ENCODE measurements at places on chromosomes 7 and 10.

DNA sequence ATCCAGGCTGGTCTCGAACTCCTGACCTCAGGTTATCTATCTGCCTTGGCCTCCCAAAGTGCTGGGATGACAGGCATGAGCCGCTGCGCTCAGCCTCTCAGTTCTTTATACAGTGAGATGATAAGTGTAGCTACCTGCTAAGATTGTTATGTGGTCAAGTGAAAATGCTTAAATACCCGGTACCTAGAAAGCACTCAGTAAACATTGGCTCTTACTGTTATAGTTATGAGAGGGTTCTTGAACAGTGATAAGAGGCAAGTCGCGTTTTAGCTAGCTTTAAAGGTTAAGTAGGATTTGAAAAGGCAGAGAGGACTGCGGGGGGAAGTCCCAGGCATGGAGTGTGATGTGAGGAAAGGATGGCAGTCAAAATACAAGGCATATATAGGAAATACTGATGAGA lies 4.5 kb downstream of the ZKSCAN1 start:
- H3K27ac ChIP-seq = no peak overlapping the region
- no peak for DNase-seq
- H3K4me3 ChIP-seq = no peak overlapping the region
- H3K27me3 ChIP-seq = no peaks in the 10 kb centered on the region
- peaks cover 11% of the 10 kb centered on the region for H3K36me3 ChIP-seq
- peaks cover 29% of the 10 kb centered on the region for H3K4me1 ChIP-seq

GRCh38 chr10:17272648-17273047 lies 44.6 kb downstream of the VIM start:
- peaks cover 4% of the 10 kb centered on the region for H3K4me1 ChIP-seq
- no peak overlapping the region for H3K4me3 ChIP-seq
- peaks cover 2% of the 10 kb centered on the region for H3K36me3 ChIP-seq
- no peaks in the 10 kb centered on the region for H3K27me3 ChIP-seq
- DNase-seq = no peak

GRCh38 chr7:31261341-31261740 lies 79.2 kb downstream of the NEUROD6 start:
- H3K4me1 ChIP-seq = no peaks in the 10 kb centered on the region
- H3K36me3 ChIP-seq = no peaks in the 10 kb centered on the region
- H3K27ac ChIP-seq = no peak overlapping the region
- peaks cover 13% of the 10 kb centered on the region for H3K27me3 ChIP-seq
- DNase-seq = no peak

DNA sequence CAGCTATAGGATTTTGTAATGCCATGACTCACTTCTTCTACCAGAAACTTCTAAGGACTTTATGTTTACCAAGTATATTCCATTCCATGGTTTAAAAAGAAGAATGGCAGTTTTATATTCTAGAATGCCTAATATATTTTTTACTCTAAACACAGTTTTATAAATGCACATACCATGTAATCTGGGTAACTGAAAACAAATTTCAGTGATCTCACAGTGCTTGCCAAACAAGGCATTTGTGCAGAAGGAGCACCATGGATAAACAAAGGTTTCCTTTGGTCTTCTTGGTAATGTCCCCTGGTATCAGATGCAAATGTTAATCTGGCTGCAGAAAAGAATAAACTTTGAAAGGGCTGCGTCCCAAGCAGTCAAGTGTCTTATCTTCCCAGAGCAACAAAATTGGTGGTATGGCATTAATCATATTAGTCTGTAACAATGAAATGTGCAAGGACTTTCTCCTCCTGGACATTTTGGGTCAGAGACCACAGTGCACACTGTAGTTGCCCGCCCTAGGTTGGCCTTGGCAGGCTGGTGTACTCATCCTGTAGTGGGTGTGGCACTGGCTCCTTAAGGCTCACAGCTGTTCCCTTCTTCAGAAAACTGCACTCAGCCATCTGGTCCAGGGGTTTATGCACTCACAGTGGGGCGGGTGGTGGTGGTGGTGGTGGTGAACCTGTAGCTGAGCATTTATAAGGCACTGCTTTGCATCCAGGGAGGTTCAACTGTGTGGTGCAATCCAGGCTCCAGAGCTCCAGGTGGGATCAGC lies 56.7 kb downstream of the LAMB4 start:
- H3K27ac ChIP-seq = no peak overlapping the region
- no peak overlapping the region for H3K4me3 ChIP-seq
- peaks cover 20% of the 10 kb centered on the region for H3K4me1 ChIP-seq
- no peaks in the 10 kb centered on the region for H3K36me3 ChIP-seq
- H3K27me3 ChIP-seq = no peaks in the 10 kb centered on the region

DNA sequence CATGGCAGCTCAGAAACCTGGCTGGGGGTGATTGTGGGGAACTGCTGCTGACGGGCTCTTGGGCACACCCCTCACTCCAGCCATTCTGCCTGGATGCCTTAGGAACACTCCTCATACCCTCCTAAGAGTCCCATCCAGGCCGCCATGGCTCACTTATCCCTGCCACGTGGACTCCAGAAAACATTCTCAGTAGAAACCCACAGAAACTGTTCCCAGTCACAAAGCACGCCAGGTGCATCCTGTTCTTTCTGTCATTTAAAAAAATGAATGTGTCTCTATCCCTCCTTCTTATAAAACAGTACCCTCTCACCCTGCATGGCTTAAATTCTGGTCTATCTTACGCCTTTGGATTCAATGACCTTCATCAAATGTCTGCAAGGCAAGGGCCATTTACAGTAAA lies 177.7 kb downstream of the CUX1 start:
- peaks cover 10% of the 10 kb centered on the region for H3K4me1 ChIP-seq
- no peak overlapping the region for H3K27ac ChIP-seq
- H3K36me3 ChIP-seq = peaks cover 2% of the 10 kb centered on the region
- no peak overlapping the region for H3K4me3 ChIP-seq
- DNase-seq = no peak

- H3K4me3 ChIP-seq = no peak overlapping the region
- no peaks in the 10 kb centered on the region for H3K36me3 ChIP-seq
- no peak overlapping the region for H3K27ac ChIP-seq
Measured at GRCh38 chr7:76397409-76398183, 11.9 kb downstream of the SSC4D start.

DNA sequence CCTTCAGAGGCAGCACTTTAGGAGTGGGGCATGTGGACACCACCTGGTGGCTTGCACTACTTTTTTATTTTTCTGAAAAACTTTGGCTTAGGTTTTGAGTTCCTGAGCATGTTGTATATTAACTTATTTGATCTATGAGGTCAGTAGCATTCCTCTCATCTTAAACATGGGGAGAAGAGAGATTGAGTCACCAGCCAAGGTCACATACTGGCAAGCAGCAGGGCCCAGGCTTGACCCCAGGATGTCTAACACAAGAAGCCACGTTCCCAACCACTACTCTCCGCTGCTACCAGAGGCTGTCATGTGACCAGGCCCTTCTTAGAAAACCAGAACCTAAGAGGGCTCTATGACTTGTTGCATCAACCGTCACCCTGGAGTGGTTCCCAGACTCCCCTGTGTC lies 210.3 kb upstream of the GPR26 start:
- no peak overlapping the region for H3K4me3 ChIP-seq
- DNase-seq = no peak
- H3K27ac ChIP-seq = no peak overlapping the region
- peaks cover 2% of the 10 kb centered on the region for H3K27me3 ChIP-seq
- no peaks in the 10 kb centered on the region for H3K4me1 ChIP-seq

DNA sequence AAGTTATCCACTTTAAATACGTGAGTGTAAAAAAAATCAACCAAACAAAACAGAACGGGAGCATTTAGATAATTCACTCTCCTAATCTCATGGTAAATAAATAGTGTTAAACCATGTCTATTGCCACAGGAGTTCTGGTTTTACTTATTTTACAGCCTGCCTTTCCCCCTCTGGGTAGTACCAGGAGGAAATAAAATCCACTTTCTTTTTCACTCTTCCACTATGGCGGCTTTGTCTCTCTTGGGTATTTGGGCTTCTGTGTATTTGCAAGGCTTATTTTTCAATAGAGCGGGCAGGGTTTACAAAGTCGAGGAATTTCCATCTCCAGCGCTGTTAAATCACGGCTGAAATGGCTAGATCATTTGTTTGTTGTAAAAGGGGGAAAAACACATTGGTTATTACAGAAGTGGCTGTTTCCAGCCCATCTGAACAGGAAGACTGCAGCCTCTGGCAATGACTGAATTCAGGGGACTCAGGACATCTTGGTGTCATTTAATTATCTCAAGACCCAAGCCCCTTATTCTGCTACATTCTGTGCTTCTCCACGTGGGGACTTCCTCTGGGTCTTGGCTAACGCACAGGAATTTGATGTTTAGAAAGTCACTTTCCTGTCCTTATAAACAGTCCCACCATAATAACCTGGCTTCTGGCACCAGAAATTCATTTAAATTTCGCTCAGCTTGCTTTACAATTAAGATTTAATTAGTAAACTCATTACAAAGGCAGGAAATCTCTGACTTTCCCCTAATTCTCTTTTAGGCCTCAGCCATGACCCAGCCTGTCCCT lies 323.9 kb downstream of the GATA3 start:
- no peaks in the 10 kb centered on the region for H3K36me3 ChIP-seq
- H3K27ac ChIP-seq = no peak overlapping the region
- no peaks in the 10 kb centered on the region for H3K27me3 ChIP-seq
- no peaks in the 10 kb centered on the region for H3K4me1 ChIP-seq
- DNase-seq = no peak
- H3K4me3 ChIP-seq = no peak overlapping the region

GRCh38 chr10:905503-905902 lies 26.0 kb downstream of the LARP4B start:
- H3K4me3 ChIP-seq = no peak overlapping the region
- no peak for DNase-seq
- no peak overlapping the region for H3K27ac ChIP-seq
- no peaks in the 10 kb centered on the region for H3K27me3 ChIP-seq
- peaks cover 30% of the 10 kb centered on the region for H3K4me1 ChIP-seq

DNA sequence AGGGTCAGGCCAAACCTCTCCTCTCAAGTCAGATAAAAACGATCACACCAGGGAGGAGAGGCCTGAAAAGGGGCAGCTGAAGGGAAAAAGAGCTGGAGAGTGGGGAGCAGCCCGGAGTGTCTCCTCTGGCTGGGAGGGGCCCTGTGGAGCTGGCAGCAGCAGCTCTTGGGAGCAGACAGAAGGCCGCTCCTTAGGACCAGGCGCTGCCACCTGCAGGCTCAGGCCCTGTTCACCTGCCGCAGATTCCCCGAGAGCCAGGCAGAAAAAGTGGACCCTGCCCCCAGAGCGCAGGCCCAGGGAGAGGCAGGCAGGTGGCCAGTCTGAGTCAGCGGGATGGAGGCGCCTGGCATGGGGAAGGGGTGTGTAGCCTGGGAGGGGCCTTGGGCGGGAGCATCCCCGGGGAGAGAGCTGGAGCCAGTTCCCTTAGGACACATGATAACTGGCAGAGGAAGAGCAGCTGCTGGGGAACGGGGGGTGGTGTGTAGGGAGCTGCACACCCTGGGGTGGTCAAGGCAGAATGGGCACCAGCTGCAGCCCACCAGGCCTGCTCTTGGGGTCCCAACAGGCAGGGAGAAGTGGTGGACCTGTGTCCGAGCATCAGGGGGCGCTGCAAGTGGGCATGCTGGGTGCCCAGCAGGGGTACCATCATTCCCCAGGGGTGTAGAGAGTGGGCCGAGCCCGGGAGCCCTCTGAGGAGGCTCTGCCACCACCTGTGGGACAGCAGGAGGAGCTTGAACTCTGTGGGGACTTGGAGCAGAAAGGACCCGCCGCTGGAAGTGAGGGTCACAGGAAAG lies 177.2 kb upstream of the RHEB start:
- H3K4me1 ChIP-seq = peaks cover 57% of the 10 kb centered on the region
- H3K27me3 ChIP-seq = peaks cover 2% of the 10 kb centered on the region
- no peak for DNase-seq
- H3K27ac ChIP-seq = no peak overlapping the region
- no peaks in the 10 kb centered on the region for H3K36me3 ChIP-seq

- H3K4me3 ChIP-seq = no peak overlapping the region
- peaks cover 29% of the 10 kb centered on the region for H3K4me1 ChIP-seq
- DNase-seq = no peak
- H3K27me3 ChIP-seq = no peaks in the 10 kb centered on the region
Measured at GRCh38 chr10:119515511-119516045, 26.9 kb downstream of the RGS10 start.

DNA sequence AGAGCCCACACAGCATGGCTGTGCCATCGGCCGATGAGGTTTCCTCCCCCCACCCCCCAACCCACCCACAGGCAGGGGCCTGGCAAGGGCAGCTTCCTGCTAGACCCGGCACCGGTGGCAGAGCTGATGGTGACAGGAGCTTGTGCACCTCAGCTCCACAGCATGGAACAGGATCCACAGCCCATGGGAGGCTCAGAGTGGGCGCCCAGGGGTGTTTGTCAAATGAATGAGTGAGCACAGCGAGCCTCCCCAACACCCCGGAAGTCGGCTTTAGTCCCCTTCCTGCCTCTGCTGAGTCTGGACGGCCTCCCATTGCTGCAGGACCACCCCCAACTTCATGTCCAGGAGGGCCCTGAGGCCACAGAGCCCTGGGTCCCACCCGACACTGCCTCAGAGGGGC lies 68.9 kb downstream of the PDGFA start:
- H3K27ac ChIP-seq = no peak overlapping the region
- DNase-seq = peak; percentile 78
- peaks cover 4% of the 10 kb centered on the region for H3K27me3 ChIP-seq
- no peak overlapping the region for H3K4me3 ChIP-seq

GRCh38 chr10:7611909-7612308 lies 54.9 kb downstream of the ITIH5 start:
- no peaks in the 10 kb centered on the region for H3K27me3 ChIP-seq
- peak overlapping the region; percentile 93 for H3K27ac ChIP-seq
- H3K4me3 ChIP-seq = no peak overlapping the region
- no peak for DNase-seq
- peaks cover 34% of the 10 kb centered on the region for H3K4me1 ChIP-seq
